Left forelimb (tissue), 1 donor: ENCODE measurements at places on chromosomes 16 and 17.

GRCh38 chr16:31201582-31202413 is 762 bp downstream of the PYCARD start:
- no peak for DNase-seq

DNA sequence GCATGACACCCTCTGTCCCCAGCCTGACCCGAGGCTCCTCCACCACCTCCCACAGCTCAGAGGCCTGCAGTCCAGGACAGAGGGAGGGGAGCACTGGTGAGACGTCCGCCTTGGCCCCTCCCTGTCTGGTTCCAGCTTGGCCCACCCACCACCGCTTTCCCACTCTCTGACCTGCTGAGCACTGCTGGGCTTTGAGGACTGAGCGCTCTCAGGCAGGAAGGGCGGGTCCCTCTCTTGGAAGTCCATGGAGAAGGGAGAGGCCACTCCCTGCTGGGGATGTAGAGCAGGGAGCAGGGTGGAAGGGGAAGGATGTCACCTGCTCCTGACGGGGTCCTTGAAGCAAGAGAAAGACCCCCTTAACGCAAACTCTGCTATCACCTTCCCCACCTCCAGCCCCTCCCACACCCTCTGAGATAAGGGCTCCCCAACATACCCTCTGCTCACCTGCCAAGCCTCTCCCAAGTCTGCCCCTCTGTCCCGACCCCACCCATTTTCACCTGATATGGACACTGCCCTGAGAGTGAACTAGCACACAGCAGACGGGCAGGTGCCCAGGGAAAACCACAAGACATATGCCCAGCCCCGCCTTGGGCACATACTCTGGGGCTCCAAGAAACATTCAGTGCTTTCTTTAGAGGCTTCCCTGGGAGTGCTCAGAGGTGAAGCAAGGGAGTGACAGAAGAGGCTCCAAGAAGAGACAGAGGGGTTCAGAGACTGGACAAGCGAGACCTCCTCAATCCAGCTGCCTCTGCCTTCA is 1.4 kb downstream of the OSBPL7 start:
- no peak for DNase-seq

DNA sequence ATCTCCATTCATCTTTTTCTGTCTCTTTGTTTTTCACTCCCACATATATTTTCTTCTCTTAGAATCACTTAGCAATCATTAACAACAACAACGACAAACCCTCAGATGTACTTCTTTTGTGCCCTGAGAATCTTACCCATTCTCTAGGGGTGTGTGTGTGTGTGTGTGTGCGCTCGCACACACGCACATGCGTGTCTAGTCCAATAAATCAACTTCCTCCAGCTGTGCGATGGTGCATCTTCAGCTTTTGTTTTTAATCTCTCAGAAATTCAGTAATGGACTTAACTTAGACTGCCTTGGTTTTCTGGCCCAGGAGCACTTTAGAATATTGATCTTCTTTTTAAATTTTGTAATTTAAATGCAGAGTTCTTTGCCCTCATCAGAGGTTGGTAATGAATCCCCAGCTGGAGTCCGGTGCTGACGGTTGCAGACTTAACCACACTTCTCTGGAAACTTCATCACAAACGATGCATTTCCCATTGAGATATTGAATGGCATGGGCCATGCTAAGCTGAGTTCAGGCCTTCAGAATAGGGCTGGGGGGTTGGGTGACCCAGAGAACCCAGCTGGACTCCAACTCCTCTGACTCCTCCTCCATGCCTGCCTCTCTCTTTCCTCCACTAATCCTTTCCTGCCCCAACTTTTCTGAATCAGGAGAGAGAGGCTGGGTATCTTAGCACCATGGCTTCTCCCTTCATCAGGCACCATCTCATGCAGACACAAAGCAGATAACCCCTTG is 193.9 kb downstream of the ZNF18 start:
- no peak for DNase-seq

DNA sequence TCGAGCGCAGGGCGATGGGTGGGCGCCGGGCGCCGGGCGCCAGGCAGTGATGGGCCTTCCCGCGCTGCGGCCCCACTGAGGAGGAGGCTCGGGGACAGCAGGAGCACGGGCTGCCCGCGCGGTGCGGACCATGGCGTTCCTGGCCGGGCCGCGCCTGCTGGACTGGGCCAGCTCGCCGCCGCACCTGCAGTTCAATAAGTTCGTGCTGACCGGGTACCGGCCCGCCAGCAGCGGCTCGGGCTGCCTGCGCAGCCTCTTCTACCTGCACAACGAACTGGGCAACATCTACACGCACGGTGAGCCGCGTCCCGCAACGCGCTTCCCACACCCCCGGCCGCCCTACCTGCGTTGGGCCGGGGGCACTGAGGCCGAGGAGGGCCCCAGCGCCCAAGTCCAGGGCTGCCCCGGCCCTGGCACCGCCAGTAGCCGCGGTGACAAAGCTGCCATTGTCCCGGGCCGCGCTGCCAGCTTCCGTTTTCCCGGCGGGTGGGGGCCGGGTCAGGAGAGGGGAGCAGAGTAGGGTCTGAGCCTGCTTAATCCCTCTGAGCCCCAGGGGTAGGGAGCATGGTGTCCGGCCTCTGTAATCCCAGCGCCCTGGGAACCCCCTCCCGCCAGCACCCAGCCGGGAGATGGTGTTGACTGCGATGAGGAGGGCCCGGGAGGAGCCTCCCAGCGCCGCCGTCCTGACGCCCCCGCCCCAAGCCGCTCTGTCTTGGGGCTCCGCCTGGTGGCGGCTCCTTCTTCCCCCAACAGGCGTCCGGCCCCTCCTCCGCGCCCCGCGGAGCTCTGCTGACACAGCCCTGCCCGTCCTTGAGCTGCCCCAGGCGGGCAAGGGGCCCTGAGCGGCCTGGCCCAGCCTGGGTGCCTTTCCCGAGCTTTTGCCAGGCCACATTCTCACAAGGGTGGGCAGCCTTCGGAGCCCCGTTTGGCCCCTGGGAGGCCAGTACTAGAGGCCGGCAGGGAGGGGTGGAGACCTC is 685 bp downstream of the PAQR4 start:
- no peak for DNase-seq

DNA sequence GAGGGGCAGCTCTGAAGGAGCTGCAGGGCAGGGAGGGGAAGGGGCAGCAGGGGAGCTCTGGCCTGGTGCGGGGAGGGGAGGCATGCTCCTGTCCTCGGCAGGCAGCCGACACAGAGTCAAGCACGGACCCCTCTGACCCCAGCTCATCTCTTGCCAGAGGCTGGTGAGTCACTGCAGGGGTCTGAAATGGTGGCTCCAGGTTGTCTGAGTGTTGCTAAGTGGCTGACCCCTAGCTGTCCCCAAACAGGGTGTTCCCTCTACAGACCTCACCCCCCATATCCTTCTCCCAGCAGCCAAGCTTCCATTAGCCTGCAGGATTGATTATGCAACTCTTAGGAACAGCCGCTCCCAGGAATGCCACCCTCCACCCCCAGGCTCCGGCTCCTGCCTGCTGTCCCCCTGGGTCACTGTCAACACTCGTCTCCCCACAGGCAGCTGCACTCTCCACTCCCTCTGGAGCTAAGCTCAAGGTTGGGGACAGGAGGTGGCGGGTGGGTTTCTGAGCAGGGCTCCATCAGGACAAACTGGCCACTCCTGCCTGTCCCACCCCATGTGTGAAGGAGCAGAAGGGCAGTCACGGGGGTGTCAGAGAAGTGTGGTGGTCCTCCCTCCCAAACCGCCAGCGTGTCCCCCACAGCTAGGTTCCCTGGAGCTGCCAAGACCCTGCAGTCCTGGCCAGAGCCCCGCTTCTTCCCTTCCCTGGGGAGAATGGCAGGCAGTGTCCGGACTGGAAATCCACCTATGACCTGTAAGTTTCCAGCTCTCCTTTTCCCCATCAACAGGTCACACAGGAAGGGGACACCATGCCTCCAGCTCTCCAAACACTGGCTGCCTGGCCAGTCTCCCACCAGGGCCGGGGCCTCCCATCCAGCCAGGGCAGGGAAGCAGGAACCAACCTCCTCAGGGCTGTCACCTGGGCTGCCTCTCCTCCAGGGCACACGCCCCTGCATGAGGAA is 1.0 kb downstream of the MYLK3 start:
- no peak for DNase-seq

- no peak for DNase-seq
These were observed 12.2 kb downstream of the DEXI start for GRCh38 chr16:10929853-10930754.

GRCh38 chr16:10878644-10879501 is 1.9 kb downstream of the CIITA start:
- no peak for DNase-seq

DNA sequence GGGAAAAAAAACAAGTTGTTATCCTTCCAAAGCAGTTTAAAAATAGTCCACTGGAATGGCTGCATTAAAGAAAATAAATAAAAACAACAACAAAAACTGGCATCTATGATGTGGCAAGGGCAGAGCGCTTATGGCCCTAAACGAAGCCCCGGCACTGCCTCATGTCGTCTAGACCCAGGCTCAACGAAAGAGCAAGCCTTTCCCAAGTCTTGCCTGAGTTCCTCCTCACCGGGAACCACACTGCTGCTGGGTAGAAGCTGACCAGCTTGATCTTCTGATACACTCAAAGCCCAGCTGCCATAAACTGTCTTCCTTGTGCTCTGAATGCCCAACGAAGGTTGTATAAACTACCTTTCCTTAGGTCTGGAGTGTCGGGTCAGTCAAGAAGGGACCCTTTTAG is 37.0 kb downstream of the NDEL1 start:
- DNase-seq = no peak

- DNase-seq = no peak
These were observed 1305.6 kb downstream of the CDH11 start for GRCh38 chr16:63816276-63816675.

- no peak for DNase-seq
These were observed 8.7 kb upstream of the IL4R start for GRCh38 chr16:27304881-27305745.

DNA sequence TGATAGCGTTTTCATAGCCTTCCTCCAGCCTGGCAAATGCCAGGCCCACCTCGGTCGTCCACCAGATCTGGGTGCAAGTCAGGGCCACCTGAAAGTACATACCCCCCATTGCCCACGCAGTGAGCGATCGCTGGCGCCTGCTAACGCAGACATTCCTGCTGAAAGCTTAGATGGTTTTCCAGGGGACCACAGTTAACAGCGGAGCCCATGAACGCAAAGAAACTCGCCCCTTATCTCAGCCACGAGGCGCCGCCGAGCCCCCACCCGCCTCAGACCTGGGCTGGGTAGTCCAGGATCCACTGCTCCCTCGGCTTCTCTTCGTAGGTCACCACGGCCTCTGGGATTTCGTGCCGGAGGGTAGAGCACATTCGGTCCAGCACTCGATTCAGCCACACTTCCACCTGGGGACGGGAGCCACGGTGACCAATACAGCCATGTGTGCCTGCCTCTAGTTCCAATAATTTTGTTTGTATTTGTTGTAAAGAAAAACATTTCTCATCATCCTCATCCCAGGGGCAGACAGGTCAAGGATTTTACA is 74.5 kb downstream of the DNAH17 start:
- no peak for DNase-seq

DNA sequence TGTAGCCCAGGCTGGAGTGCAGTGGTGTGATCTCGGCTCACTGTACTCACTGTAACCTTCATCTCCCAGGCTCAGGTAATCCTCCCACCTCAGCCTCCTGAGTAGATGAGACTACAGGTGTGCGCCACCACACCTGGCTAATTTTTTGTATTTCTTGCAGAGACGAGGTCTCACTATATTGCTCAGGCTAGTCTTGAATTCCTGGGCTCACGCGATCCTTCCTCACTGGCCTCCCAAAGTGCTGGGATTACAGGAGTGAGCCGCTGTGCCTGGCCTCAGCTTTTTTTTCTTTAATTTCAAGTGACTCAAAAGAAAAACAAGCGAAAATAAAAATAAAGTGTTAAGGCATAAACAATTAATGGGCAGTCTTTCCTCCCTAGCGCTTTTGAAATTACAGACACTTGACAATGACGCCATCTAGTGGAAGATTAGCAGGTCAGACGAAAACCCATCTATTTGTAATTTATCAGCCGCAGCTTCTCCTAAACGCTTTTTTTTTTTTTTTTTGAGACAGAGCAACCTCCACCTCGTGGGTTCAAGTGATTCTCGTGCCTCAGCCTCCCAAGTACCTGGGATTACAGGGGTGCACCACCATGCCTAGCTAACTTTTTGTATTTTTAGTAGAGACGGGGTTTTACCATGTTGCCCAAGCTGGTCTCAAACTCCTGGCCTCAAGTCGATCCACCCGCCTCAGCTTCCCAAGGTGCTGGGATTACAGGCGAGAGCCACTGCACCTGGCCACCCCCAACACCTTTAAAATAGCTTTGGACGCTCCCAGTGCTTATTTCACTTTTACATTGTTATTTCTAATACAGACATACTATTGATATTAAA is 28.1 kb upstream of the PECAM1 start:
- DNase-seq = no peak

- no peak for DNase-seq
These were observed 80.6 kb upstream of the SALL1 start for GRCh38 chr16:51231702-51232101.

DNA sequence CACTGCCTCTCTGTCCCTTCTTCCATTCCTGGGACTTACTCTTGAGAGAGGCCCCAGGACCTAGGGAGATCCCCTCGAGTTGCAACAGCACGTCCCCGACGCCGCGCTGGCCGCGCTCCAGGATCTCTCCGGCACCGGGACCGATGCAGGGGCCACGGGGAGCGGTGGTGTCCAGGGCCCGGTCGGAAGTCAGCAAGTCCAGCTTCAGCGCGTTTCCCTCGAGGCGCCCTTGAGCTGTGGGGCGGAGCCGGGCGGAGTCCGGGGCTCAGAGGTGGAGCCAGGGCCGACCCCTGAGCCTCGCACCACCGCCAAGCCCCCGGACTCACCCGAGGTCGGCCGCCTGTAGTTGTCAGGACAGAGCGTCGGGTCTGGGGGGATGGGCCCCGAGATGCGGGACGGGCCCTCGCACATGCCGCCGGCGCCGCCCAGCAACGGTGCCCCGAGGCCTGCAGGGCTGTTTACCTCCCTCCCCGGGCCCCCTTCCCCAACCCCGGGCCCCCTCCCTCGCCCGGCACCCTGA is 458 bp downstream of the ENKD1 start:
- DNase-seq = no peak
